NCI-H187 treated with DMSO at 0.1 percent for 48 hours (cell line): ENCODE measurements at places on chromosomes 6 and 20.

DNA sequence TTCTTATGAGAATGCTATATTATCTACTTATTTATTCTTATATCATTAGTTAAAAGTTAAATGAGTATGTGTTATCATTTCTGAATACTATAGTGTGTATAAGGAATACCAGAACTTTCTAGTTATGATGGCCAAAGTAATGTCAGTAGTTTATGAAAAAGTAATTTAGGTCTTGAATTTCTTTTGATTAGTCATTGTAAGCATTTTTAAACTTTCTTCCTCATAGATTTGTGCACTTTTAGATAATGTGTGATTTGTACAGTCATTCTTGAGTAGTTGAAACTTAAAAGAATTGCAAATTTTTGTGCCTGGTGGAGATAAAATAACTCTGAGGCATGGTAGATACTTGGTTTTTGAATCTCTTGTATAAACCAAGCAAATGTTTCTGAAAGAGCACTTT lies 311.3 kb downstream of the CDKAL1 start:
- no peak for DNase-seq

DNA sequence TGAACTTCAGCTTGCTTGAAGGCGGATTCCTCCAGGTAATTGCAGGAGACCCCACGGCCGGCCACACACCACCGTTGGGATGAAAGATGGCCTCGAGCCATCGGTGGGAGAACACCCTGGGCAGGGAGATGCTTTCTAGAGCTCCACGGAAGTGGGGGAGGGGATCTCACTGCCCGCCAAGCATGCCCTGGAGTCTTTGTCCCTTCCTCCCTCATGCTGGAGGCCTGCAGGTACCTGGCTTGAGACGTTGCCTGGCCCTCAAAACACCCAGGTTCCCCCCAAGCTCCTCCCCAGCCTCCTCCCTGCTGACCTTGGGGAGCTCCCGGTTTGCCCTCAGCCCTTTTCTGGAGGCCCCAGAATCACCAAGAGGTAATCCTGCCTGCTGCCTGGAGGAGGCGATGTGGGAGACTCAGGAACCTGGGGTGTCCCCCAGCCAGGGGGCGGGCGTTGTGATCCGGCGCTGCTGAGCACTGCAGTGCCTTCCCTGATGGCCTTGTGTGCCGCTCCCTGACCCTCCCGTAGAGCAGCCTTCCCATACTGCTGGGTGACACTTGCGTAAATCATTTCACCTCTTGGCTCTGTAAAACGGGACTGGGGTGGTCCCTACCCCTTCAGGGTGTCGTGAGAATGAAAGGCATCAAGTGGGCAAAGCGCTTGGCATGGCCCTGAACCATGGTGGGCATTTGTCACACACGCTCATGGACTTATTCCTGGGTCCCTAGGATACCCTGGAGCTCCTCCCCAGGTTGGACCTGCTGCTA lies 91.4 kb downstream of the CEBPB start:
- no peak for DNase-seq

GRCh38 chr20:1595333-1595732 lies 24.5 kb downstream of the SIRPB1 start:
- no peak for DNase-seq

DNA sequence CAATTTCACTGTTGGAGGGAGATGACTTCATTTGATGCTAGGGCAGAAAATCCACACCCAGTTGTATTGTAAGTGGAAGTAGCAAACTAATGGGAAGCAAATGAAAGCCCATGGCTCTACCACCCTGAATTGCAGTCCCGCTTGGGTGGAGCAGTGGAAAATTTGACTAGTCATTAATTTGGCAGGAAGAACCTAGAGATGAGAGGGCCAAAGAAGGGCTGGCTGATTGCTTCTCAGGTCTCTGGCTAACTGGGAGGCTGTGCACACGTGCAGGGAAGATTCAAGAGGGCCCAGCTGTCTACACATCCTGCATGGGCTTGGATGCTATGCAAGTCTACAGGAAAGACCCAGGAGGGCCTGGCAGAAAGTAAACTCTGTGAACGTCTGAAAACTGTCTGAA lies 466.2 kb downstream of the TFAP2A start:
- DNase-seq = no peak

DNA sequence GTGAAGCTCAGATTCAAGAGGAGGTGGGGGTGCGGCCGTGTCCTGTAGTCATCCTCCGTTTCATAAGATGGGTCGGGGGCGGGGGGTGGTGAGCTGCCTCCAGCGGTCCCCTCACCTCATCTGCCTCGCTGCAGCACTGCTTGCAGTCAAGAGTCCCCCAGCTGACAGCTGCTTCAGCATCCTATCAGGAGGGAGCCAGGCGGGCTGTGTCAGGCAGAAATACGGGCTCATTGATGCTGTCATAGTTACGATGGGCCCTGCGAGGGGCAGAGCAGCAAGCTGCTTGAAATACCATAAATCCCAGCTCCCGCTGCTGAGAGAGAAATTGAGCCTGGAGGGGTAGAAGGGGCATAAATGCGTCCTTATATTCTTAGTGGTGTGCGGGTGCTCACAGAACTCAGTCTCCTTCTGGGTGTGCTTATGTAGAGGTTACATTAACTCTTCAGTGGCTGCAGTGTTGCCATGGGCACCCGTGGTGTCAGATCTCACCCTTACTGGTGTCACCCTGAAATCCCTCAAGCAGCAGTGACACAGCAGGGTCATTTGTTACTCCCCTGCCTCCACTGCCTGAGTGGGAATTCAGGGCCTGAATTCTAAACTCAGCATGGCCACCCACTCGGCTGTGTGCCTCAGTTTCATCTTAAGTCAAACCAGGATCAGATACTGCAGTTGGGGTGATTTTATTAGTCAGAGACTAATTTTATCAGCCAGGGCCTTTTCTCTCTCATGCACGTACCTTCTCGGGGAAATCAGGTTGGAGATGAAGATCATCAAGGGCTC lies 21.8 kb downstream of the CCDC167 start:
- DNase-seq = no peak

DNA sequence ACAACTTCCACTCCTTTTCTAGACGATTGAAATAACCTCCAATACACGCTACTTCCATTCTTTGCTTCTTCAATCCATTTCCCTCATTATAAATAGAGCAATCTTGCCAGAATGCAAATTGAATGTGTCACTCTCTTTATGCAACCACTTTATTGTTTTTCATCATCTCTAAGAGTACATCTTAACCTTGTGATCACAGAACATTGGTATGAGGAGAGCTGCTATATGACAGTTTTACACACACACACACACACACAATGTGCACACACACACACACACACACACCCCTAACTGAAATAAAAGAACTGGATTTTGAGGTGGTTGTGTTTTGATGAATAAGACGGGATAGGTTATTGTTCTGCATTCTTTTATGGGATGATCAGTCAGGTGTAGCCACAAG lies 187.0 kb downstream of the HDGFL1 start:
- no peak for DNase-seq

GRCh38 chr20:59721386-59721785 lies 117.0 kb downstream of the PHACTR3 start:
- DNase-seq = no peak

DNA sequence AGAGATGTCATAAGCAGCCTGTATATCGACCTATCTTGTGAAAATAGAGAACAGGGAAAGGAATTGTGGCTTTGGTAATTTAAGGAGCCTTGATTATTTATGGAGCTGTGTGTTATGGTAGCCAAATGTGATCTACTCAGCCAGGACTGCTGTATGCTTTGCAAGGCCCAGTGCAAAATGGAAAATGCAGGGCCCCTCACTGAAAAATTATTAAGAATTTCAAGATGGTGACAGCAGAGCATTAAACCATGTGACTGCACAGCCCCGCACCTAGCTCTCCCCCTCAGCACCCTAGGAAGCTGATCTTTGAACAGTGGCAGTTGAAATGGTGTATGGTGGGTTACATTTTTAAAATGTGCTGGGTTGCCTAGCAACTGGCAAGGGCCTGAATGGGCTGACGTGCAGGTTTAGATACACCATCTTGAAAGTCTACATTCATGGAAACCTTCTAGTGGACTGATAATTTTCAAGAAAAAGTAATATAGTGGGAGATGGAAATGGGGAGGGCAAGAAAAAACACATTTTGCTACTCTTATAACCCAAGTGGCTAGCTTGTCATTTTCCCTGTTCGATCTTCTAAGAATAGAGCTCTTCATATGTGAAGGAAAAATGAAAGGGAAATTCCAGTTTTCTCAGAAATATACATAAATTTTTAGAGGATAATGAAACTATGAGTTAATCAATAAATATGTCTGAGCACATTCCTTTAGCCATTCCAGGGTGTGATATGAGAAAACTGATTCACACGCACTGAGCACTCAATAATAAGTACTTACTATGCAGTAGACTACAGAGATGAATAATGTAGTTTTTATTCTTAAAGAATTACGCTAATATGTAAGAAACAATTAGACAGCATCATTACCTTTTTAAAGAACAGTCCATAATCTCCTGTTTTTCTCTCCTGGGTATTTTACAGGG lies 208.0 kb downstream of the ARHGAP18 start:
- no peak for DNase-seq

DNA sequence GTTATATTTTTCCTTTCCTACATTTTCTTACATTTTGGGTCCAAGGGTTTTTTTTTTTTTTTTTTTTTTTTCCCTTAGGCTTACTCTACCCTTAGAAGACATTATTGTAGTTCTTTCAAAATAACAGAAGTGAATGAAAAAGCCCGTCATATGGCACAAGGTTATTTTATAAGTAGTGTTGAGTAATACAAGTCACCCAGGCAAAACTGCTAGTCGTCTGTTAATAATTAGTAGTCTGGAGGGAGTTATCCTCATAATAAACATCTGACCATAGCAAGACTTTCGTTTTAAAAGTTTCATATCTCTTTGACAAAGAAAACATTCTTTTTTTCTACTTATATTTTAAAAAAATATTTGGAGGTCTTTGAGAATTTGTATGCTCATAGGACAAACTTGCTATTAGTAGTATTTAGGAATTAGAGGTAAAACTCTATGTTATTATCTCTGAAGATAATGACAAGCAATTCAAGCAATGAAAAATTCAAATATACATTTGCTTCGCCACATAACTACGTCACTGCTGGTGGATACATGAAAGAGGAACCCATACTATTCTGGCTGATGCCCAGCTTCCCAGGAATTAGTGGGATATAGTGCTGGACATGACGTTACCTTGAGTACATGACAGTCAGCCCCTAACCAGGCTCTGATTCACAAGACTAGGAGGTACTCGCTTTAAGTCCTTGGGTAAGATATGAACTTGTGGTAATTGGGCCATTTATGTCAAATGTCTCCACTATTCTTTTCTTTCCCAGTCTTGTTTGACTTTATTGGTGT lies 532.8 kb downstream of the GRIK2 start:
- no peak for DNase-seq

DNA sequence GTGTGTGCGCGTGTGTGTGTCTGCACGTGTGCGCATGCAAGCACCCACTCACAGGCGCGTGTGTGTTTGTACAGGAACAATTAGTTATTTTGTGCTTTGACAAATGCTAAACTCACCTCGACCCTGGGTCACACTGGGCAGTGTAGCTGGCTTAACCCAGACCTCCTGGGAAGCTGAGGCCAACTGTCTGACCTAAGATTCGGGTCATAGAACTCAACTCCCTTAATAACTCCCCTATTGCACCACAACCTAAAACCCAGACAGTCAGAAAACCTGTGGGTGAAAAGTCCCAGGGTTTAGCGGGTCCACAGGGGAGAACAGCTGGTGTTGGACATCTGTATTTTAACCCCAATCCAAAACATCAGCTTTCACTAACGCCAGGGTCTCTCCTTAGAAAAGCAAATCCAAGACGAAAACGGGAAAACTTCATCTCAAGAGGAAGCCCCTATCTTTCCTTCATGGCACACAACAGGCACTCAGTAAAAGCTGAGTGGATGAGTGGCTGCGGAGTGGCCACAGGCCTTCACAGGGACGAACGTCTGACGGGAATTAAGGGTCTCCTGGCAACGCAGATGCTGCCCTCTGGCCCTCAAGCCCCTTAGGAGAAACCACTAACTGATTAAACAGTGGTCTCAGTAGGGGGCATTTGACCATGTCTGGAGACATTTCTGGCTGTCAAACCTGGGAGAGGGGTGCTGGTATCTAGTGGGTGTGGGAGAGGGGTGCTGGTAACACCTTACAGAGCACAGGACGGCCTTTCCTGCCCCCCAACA lies 4.5 kb downstream of the PMEPA1 start:
- no peak for DNase-seq

- DNase-seq = no peak
These were observed 50.8 kb downstream of the IL22RA2 start for GRCh38 chr6:137122612-137123011.

GRCh38 chr6:80478030-80478429 lies 371.6 kb downstream of the BCKDHB start:
- DNase-seq = no peak

DNA sequence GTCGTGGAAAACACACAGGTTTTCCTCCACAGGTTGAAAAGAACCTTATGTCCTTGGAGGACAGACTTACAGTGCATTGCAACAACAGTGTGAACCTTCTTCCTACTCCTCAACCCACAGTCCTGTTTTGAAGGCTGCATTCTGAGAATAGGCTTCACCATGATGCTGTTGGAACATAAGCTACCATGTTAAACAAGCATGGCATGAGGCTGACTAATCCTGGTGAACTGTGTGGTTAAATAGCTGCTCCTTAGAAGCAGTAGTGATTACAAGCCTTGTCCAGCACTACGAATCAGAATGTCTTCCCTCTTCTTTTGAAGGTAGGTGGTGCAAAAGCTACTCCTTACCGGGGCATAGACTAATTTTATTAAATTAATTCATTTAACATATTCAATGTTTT lies 368.5 kb upstream of the EPHA7 start:
- DNase-seq = no peak
